NCI-H187 (cell line): ENCODE measurements at places on chromosomes 12 and 14.

DNA sequence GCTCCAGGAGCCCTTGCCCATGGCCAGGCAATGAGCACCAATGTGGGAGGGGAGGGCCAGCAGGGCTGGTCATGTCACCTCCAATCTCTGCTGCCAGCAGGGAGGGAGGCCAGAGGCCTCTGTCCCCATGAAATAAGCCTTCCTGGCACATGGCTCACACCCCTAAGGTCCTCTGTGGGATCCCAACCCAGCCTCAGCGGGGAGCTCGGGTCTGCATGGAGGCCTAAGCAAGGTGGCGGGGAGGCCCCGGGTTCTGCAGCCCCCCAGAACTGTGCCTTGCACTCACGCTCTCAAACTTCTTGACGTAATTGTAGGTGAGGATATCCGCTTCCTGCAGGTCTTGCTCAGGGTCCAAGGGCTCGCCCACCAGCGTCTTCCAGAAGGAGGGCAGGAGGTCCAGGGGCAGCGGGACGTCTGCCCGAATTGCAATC is 41.7 kb downstream of the TRAFD1 start:
- DNase-seq: no peak

GRCh38 chr14:22220427-22220826 is 368.6 kb downstream of the DAD1 start:
- no peak for DNase-seq

DNA sequence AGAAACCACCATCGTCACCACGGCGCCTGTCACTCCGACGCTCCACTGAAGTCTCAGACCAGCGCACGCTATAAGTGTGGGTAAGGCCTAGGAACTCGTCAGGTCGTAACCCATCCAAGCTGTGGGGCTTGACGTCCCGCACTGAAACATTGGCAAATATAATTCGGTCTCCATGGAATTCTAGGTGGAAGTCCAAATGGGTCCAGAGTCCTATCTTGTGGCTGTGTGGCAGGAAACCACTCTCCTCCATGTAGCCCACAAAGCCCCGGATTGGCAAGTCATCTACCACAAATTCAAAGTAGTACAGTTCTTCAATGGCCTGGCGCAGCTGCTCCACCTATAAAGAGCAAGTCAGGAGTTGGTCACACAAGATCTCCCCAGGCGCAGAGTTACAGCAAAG is 2.3 kb downstream of the TM9SF1 start:
- no peak for DNase-seq

- no peak for DNase-seq
These were observed 126.1 kb downstream of the PELI2 start for GRCh38 chr14:56244138-56244789.

DNA sequence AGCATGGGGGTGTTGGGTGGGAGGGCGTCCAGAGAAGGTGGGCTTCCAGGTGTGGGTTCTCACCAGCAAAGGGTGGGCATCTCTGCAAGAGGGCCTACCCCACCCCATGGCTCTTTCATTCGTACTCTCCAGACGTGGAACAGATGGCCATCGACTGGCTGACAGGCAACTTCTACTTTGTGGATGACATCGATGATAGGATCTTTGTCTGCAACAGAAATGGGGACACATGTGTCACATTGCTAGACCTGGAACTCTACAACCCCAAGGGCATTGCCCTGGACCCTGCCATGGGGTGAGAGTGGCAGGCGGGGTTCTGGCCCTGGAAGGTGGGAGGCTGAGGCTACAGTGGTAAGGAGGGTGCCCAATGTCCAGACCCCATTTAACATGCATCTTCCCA is 6.7 kb upstream of the LRP1-AS start:
- DNase-seq: no peak
